ENCODE measurements at places on chromosomes 3 and 15. TPM values are rescaled to one million over a fixed set of nuclear protein-coding genes. Genes with fewer than 3 reads are reported as not detected.
A peak's percentile ranks its signal among the peaks of the same experiment; 100 is the strongest.

GRCh38 chr3:169813757-169814517, 1.2 kb upstream of the LRRC34 start:
- no peak overlapping the region for H3K27ac ChIP-seq
- no peak for DNase-seq
- no peaks in the 10 kb centered on the region for H3K27me3 ChIP-seq
- H3K4me1 ChIP-seq, result peaks cover 9% of the 10 kb centered on the region
- H3K4me3 ChIP-seq, result peak overlapping the region; percentile 78

GRCh38 chr3:186901135-186901734, 29.1 kb upstream of the ST6GAL1 start:
- H3K27ac ChIP-seq, result no peak overlapping the region
- no peaks in the 10 kb centered on the region for H3K36me3 ChIP-seq
- peaks cover 5% of the 10 kb centered on the region for H3K4me1 ChIP-seq
- no peak overlapping the region for H3K4me3 ChIP-seq
- no peaks in the 10 kb centered on the region for H3K27me3 ChIP-seq

DNA sequence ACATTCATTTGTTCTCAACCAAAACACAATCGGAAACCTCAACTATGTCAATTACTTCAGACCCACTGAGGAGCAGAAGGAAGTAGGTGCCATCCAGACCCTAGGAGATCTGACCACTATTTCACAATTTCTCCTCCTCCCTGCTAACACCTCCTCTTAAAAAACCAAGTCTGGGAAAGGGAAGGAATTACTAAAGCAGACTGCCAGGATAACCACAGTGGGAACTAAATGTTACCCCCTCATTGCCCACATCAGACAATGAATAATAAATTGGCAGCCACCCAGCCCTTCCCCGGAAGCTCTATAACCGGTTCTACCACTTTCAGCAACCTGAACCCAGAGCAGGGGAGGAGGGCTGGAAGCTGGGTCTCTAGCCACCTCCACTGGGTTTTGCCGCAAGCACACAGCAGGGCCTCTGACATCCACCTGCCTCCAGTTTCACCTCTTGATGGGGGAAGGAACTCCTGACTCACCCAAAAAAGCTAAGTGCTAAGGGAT, 17.6 kb downstream of the C15orf62 start:
- no peaks in the 10 kb centered on the region for H3K36me3 ChIP-seq
- DNase-seq, result no peak
- H3K4me3 ChIP-seq, result no peak overlapping the region
- no peaks in the 10 kb centered on the region for H3K27me3 ChIP-seq
- peaks cover 7% of the 10 kb centered on the region for H3K4me1 ChIP-seq

- H3K4me1 ChIP-seq, result no peaks in the 10 kb centered on the region
- H3K4me3 ChIP-seq, result no peak overlapping the region
- no peak for DNase-seq
- H3K27ac ChIP-seq, result no peak overlapping the region
These were observed 21.0 kb upstream of the CA12 start for GRCh38 chr15:63402498-63403253.

C3orf20 gene
- not detected for total RNA-seq

DNA sequence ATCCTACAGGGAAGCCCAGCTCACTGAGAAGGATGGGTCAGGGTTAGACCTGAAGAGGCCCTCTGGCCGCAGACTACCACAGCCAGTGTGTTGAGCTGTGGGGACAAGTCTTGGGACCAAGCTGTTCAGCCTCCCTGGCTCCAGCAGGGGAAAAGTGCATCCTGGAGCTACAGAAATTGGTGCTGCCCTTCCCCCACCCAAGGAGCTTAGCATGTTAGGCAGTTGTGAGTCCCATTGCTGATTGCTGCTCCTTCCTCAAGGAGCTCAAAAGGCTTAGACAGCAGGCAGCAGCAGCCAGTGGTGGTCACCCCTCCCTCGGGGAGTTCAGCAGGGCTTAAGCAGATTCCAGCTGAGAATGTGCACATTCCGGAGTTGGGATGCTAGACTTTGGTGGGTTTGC, 165.6 kb downstream of the ATP8B4 start:
- H3K36me3 ChIP-seq, result no peaks in the 10 kb centered on the region
- DNase-seq, result no peak
- no peaks in the 10 kb centered on the region for H3K4me1 ChIP-seq
- no peak overlapping the region for H3K27ac ChIP-seq
- no peak overlapping the region for H3K4me3 ChIP-seq

DCLK3 gene
- 0.44 TPM for total RNA-seq

DNA sequence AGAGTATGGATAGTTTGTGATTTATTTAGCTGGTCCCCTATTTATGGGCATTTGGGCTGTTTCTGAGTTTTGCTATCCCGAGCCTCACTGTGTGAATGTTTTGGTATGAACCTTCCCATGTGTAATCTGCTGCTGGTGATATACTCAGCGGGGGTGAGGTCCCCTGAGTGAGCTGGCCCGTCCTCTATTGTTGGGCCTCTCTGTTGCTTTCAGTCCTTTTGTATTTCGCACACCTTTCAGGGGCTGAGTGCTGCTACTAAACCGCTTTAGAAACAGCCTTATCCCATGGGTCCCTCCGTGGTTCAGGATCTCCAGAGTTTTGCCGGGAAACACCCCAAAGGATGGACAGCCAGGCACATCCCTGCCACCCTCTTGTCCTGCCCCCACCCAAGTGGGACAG, 94.5 kb downstream of the WNT7A start:
- H3K36me3 ChIP-seq, result no peaks in the 10 kb centered on the region
- peaks cover 42% of the 10 kb centered on the region for H3K27me3 ChIP-seq
- H3K4me3 ChIP-seq, result no peak overlapping the region
- no peaks in the 10 kb centered on the region for H3K4me1 ChIP-seq

DNA sequence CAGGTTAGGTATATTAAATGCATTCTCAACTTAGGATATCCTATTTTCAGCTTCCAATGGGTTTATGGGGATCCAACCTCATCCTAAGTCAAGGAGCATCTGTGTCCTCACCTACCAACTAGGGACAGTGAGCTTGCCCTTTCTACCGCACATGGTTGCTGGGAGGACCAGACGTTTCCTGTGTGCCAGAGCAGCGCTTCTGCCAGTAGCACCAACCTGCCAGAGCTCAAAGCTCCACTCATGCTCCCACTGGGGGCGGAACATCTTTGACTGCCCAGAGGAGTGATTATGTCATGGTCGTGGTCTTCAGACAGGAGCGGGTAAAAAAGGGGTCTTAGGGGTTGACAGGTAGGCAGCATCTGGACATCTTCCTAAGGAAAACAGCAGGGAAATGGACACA, 24.7 kb downstream of the XPC start:
- H3K27me3 ChIP-seq, result no peaks in the 10 kb centered on the region
- H3K4me1 ChIP-seq, result no peaks in the 10 kb centered on the region
- no peak overlapping the region for H3K27ac ChIP-seq
- DNase-seq, result no peak

GRCh38 chr3:162250782-162251181, 754.2 kb downstream of the OTOL1 start:
- H3K4me3 ChIP-seq, result no peak overlapping the region
- H3K4me1 ChIP-seq, result no peaks in the 10 kb centered on the region
- no peaks in the 10 kb centered on the region for H3K27me3 ChIP-seq
- DNase-seq, result no peak

DNA sequence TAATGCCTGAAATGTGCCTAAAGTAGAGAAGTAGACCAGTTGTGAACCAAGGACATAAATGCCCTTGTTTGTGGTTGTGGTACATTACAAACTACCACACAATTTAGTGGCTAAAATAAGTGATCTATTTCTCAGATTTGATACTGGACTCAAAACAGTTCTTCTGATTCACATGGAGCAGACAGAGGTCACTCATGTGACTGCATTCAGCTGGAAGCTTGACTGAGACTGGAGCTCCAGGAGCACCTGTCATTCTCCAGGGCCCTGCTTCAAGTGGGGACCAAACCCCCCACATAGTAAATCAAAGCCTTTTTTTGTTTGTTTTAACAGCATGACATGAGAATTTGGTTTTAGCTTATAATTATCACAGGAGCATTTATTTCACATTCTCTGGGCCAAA, 301.2 kb downstream of the OXSM start:
- H3K27me3 ChIP-seq, result no peaks in the 10 kb centered on the region
- H3K27ac ChIP-seq, result no peak overlapping the region
- DNase-seq, result no peak
- no peak overlapping the region for H3K4me3 ChIP-seq
- no peaks in the 10 kb centered on the region for H3K36me3 ChIP-seq
- H3K4me1 ChIP-seq, result peaks cover 14% of the 10 kb centered on the region

FAM81A gene
- 4.4 TPM for total RNA-seq

SEMA3G gene
- total RNA-seq, result 16.2 TPM

GRCh38 chr3:83002869-83003445, 1241.5 kb upstream of the GBE1 start:
- no peak overlapping the region for H3K4me3 ChIP-seq
- no peaks in the 10 kb centered on the region for H3K36me3 ChIP-seq
- no peak for DNase-seq
- no peak overlapping the region for H3K27ac ChIP-seq

DNA sequence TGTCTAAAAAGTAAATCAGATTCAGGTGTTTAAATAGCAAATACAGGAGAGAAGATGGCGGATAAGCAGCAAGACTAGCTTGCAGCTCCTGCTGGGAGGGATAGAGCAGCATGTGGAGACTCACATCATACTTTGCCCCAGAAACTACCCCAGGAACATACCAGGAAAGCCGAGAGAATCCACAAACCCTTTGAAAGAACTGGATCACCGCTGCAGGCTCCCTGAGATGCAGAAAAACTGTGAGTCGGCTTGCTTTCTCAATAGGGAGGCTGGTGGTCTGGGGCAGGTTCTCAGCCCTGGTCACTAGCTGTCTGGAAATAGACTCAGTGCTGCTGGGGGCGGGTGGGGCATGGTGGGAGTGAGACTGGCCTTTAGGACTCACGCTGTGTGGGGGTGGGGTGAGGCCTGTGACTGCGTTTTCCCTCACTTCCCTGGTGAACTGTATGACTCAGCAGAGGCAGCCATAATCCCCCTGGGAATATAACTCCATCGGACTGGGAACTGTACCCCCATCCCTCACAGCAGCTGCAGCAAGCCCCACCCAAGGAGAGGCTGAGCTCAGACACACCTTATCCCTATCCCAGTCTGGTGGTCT, 142.8 kb downstream of the CNTN6 start:
- DNase-seq, result no peak
- H3K36me3 ChIP-seq, result no peaks in the 10 kb centered on the region
- no peaks in the 10 kb centered on the region for H3K27me3 ChIP-seq
- no peak overlapping the region for H3K27ac ChIP-seq

DNA sequence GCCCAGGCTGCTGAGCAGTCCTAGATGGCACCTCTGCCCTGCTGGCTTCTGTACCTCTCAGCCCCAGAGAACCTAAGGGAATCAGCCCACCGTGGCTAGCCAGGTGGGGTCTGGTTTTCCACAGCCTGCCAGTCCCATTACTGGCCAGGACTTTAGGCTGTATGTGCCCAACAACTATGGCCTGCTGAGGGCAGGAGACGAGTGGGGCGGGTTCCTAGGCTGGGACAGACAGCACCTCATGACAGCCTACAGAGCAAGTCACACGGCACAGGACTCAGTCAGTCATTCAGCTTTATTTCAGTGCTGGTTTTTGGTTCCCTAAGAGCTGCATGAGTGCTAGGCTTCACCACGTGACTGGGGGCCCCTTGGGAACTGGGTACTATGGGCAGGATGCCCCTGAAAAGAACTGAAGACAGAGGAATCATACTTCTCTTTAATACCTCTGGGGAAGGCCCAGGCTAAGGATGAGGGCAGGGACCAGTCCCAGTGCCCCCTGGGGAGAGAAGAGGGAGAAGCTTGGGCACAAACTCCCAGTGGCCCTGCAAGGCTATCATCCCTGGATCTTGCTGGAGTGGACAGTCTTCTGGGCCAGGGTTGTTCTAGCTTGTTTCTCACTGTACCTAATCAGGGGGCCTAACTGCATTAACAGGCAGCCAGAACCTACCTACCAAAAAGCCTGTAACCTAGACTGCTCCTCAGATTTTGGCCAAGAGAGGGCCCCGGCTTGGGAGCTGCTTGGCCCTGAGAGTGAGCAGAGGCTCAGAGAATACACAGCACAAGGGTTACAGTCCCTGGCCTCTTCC, 14.8 kb downstream of the CLK3 start:
- H3K4me1 ChIP-seq, result peaks cover 3% of the 10 kb centered on the region
- H3K27me3 ChIP-seq, result no peaks in the 10 kb centered on the region
- no peak for DNase-seq
- H3K36me3 ChIP-seq, result peaks cover 99% of the 10 kb centered on the region
- no peak overlapping the region for H3K4me3 ChIP-seq

- H3K4me1 ChIP-seq, result peaks cover 8% of the 10 kb centered on the region
- H3K36me3 ChIP-seq, result no peaks in the 10 kb centered on the region
- H3K4me3 ChIP-seq, result no peak overlapping the region
These were observed 40.9 kb downstream of the HRH1 start for GRCh38 chr3:11195201-11195600.

GRCh38 chr15:71357967-71358366, 242.7 kb downstream of the THSD4 start:
- no peak overlapping the region for H3K4me3 ChIP-seq
- peak overlapping the region; percentile 49 for H3K27ac ChIP-seq
- H3K36me3 ChIP-seq, result no peaks in the 10 kb centered on the region
- H3K4me1 ChIP-seq, result peaks cover 14% of the 10 kb centered on the region
- DNase-seq, result no peak
- H3K27me3 ChIP-seq, result no peaks in the 10 kb centered on the region

FOXP1 gene
- 33.0 TPM for total RNA-seq

GRCh38 chr3:159609625-159610024, 379.0 kb upstream of the IL12A start:
- no peaks in the 10 kb centered on the region for H3K27me3 ChIP-seq
- DNase-seq, result no peak
- no peaks in the 10 kb centered on the region for H3K36me3 ChIP-seq
- no peak overlapping the region for H3K4me3 ChIP-seq

GRAMD1C gene
- 5.6 TPM for total RNA-seq

GRCh38 chr3:133476971-133477375, 77.1 kb downstream of the BFSP2 start:
- no peaks in the 10 kb centered on the region for H3K27me3 ChIP-seq
- peaks cover 18% of the 10 kb centered on the region for H3K4me1 ChIP-seq
- no peak overlapping the region for H3K4me3 ChIP-seq

GRCh38 chr3:116994351-116994879, 284.8 kb downstream of the TUSC7 start:
- no peak overlapping the region for H3K27ac ChIP-seq
- H3K36me3 ChIP-seq, result no peaks in the 10 kb centered on the region
- no peak overlapping the region for H3K4me3 ChIP-seq
- no peaks in the 10 kb centered on the region for H3K4me1 ChIP-seq

GRCh38 chr3:181183764-181184163, 194.2 kb upstream of the DNAJC19 start:
- H3K27ac ChIP-seq, result no peak overlapping the region
- H3K4me3 ChIP-seq, result no peak overlapping the region
- H3K36me3 ChIP-seq, result no peaks in the 10 kb centered on the region
- no peak for DNase-seq
- H3K27me3 ChIP-seq, result no peaks in the 10 kb centered on the region
- H3K4me1 ChIP-seq, result no peaks in the 10 kb centered on the region

CHRNB4 gene
- total RNA-seq, result not detected

DNA sequence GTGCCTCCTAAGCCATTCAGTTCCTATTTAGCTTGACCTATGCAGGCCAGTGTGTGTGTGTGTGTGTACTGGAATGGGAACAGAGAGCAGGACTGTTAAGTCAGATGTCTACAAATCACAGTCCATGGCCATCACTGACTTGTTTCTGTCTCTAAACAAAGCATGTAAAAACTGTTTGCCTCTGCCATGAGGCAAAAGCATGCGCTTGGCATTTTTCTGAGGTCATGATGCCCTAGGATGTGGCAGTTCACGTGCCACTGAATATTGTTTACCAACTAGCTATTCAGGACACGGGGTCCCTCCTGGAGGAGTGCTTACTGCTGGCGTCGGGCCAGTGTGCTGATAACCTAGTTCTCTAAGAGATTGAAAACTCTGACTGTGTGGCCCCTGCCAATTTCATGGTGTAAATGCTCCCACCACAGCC, 8.2 kb upstream of the ATP13A3 start:
- no peak overlapping the region for H3K27ac ChIP-seq
- H3K27me3 ChIP-seq, result no peaks in the 10 kb centered on the region
- H3K36me3 ChIP-seq, result no peaks in the 10 kb centered on the region
